ENCODE measurements at places on chromosomes 7 and 10.
A peak's percentile ranks its signal among the peaks of the same experiment; 100 is the strongest.

- no peak for DNase-seq
These were observed 44.6 kb upstream of the ANAPC16 start for GRCh38 chr10:72171175-72171630.

GRCh38 chr10:73803680-73804286 is 7.6 kb downstream of the NDST2 start:
- no peak for DNase-seq

DNA sequence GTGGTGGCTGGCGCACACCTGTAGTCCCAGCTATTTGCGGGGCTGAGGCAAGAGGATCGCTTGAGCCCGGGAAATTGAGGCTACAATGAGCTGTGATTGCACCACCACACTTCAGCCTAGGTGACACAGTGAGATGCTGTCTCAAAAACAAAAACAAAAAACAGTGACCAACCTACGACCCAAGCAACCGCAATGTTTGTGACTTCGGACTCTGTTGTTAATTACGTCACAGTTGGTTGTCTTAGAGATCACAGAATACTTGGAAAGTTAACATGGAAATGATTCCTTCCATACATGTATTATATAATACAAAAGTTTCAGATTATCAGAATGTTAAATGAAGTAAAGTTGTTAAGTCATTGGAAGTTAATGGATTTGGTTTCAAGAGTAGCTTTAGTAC is 106.2 kb downstream of the REEP3 start:
- DNase-seq: no peak

DNA sequence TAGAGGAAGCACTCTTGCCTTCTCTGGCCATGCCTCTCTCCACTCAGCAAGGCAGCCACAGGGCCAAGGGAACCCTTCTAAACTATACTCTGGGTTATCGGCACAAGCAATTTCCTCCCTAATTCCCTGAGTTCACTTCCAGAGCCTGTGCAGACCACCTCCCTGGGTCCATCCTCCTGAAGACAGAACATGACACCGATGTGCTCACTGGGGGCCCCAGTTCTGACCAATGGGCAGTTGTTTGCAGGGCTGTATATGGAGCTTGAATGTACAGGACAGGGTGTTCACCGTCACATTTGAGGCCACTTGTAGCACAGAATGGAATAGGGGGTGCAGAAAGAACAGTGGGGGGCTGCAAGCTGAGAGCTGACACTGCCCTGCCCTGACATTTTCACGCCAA is 77.7 kb downstream of the TFEC start:
- no peak for DNase-seq

DNA sequence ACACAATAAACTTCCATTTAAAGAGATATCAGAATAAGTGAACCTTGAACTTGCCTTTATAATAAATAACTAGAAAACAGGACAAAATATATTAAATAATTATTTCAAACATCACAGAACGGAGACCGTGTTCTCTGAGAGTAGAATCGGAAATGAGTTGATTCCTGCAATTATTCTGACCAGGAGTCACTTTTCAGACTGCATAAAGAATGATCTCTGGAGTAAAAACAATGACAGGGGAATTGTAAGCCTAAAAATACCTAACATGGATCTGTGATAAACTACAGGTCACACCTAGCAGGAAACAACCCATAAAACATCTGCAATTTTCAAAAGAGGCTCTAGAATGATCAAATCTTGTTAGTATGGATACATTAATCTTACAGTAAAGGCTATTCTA is 577.5 kb upstream of the SORCS1 start:
- no peak for DNase-seq

DNA sequence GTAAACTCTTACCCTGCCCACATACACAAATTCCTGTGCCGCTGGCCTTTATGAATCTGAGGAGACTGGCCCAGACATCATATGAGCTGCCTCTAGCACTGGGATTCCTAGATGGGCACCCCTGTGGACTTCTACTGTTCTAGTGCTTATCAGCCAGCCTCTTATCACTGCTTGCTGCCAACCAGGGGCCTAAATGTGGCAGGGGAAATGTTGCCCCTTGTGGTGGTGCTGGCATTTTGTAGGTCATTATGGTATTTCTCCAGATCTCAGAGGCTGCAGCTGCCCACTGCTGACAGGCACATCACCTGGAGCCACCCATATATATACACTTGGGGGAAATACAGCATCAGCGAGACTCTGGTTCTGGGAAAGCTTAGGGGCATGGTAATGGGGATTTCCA is 5.4 kb downstream of the SFR1 start:
- no peak for DNase-seq

DNA sequence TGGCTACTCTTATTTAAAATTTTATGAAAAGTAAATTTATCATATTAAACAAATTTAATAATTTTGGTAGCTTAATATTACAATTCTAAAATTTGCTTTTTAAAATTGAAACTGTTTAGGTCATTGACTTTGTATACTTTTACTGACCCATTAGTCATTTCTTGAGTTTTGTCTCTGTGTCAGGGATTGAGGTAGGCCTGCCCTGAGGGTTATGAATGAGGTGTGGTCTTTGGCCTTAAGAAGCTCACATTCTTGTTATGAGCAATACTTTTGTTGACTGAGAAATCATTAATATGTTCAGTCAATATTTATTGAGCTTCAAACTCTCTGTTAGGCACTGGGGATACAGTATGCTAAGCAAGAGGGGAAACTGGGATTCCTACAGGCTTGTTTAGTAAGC is 47.0 kb upstream of the RPA3 start:
- DNase-seq: no peak

DNA sequence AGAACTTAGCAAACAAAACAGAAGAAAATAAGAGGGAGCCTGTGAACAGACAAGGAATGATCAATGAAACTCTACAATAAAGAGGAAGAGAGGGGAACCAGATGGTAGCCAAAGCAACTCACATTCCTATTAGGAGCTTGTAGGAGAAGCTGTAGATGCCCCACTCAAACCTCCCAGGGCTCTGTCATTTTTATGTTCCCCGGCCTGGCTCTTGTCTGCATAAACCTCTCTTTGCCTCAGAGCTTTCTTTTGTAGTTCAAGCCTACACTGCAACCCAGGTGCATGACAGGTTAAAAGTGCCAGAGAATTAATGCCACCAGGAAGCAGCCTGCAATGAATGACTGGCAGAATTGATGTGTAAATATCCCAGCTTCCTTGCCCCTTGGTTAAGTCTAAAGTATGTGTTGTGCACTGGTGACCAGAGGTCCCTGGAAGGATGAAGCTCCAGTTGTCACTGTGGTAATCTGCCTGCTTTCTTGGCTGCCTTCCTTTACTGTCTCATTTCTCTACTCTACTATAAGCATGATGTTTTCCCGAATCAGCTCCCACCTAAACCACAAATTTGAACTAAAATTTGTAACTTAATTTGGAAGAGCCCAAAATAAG is 40.4 kb downstream of the HDAC9 start:
- no peak for DNase-seq

DNA sequence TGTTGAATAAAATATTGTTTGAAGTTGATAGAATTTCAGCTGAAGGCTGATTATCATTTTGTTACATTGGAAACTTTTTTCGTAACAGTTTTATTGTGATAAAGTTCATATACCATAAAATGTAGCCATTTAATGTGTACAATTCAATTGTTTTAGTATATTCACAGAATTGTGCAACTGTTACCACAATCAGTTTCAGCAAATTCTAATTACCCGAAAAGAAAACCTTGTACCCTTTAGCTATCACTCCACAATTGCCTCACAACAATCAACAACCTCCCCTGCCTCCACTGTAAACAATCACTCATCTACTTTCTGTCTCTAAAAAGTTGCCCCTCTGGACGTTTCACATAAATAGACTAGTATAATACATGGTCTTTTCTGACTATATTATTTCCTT is 179.7 kb upstream of the BET1 start:
- no peak for DNase-seq

DNA sequence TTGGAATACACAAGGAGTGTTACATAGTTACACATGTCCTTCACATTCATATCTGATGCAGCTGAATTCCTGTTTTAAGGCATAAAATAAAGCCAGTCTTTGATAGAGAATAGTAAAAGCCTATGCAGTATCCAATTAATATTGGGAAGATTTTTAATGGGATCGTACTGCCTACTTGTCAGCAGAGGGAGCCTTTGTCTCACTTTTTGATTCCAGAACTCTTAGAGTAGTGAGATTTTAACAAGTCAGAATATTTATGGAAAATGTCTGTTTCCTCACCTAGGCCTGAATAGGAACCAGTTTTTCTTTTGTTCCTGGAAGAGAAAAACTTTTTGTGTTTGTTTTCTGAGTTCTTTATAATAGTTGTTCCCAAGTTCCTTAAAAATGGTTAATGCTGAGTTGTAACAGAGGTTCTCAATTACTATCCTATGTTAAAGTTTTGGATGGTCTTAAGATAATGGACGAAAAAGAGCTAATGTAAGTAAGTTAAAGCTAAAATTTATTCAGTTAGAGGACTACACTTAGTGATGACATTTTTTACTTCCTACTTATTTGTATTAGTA is 114.0 kb downstream of the BBS9 start:
- peak; percentile 36 for DNase-seq

DNA sequence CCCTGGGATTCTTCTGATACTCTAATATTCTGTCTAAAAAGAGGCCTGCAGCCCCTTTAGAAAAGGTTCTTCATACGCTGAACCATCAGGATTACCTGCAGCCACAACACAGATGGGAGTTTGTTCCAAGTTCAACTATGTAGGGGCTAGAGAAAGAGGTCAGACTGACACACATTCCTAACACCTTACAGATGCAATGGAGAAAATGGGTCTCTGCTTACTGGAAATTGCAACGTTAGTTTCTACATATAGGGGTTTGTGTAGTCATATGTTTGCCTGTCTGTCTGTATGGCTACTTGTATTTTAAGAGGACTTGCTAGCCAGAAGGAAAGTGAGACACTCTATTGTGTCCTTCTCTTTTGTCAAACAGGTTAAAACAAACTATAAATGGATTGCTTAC is 618.5 kb downstream of the INHBA start:
- DNase-seq: no peak

- no peak for DNase-seq
These were observed 130.7 kb upstream of the SH2B2 start for GRCh38 chr7:102155821-102156441.

DNA sequence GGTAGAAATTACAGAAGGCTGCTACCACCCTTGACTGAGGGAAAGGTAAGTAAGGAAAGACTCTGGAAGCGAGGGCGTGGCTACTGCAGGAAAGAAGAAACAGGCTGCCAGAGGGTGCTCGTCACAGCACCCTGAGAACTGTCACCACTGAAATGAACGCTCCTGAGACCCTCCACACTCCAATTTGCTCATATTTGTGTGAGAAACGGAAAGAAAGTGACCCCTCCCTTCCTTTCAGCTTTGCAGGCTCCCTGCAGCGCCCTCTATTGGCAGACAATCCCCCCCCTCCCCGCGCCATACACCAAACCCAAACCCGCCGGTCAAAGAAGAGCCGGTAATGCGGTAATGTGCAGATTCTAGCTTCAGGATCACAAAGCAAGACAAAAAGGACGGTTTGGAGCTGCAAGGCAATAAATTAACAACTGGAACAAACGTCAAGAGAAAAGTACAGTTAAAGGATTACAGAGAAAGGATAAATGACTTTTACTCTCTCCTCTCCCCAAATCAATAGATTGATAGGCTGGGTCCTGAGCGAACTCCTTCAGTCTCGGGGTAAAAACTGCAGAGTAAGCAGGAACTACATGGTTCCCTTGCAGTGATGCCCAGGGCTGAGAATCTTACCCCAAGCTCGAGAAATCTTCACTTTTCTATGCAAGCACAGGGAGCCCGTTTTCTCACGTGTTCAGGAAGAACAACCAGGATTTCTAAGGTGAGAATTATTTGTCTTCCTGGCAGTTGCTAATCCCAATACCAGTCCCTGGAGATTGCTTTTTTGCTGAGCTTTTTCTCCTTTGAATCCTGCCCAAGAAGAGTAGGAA is 47.6 kb downstream of the STEAP1B start:
- DNase-seq: no peak

DNA sequence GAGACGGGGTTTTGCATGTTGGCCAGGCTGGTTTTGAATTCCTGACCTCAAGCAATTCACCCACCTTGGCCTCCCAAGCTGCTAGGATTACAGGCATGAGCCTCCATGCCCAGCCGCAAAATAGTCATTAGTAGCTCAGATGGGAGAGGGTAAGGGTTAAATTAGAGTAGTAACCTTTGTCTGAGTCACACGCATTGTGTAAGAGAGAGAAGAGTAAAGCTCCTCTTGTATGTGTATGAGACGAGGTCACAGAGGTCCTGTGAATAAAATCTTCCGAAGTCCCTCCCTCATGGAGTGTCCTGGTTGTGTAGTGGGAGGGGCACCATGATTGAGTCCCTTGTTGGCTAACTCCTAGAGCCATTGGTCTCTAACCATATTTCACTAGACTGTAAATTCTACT is 85.2 kb upstream of the CDC14C start:
- DNase-seq: no peak

DNA sequence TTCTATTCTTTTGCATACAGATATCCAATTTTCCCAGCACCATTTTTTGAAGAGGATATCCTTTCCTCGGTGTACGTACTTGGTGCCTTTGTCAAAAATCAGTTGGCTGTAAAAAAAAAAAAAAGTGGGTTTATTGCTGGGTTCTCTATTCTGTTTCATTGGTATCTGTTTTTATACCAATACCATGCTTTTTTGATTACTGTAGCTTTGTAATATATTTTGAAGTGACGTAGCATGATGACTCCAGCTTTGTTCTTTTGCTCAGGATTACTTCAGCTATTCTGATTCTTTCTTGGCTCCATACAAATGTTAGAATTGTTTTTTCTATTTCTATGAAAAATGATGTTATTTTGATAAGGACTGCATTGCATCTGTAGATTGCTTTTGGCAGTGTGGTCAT is 165.5 kb downstream of the MLLT10 start:
- DNase-seq: no peak

DNA sequence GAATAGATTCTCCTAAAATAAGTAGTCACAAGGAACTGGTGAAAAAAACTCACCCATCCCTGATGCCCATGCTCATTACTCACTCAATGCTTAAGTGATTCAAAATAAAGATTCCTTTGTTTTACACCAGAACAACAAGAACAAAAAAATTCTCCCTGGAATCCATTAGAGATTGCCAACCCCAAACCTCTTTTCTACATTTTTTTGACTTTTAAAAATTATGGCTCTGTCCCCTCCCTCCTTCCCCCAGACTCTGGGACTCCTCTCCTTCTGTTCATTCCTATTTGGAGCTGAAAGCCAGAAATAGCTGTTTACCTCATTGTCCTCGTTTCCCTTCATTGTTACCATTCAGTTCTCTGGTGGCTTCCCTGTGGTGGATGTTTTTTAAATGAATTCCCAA is 63.2 kb upstream of the FHIP2A start:
- no peak for DNase-seq

GRCh38 chr7:151409667-151410404 is at the start of gene WDR86:
Gene WDR86, minus strand, starts transcription at chr7:151410038. Its CDS starts 449 bp downstream, at chr7:151409589.
- DNase-seq: no peak

GRCh38 chr7:2760098-2760889 is 72.3 kb downstream of the AMZ1 start:
- no peak for DNase-seq

DNA sequence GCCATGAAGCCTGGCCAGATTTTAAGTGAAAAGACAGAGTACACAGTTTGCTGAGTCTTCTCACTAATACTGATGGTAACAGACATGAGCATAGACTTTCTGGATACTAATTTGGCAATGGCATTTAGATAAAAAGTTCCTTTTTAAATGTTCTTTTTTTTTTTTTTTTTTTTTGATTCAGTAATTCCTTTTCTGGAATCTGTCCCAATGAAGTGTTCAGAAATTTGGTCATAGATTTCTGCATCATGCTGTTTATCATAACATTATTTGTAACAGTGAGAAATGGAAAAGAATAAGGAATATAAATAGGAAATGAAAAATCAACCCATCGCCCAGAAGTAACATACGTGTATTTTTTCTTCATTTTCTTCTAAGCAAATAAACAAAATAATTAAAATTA is 354.9 kb downstream of the CALN1 start:
- no peak for DNase-seq

GRCh38 chr7:69631131-69631530 is 32.9 kb downstream of the AUTS2 start:
- DNase-seq: no peak

All from urinary bladder (tissue), 4 donors.